NCI-H1092 (cell line): ENCODE measurements at places on chromosomes 11 and 22.

GRCh38 chr11:12042215-12042676, 33.8 kb upstream of the DKK3 start:
- no peak for DNase-seq

GRCh38 chr11:128419012-128419767, 168.2 kb downstream of the ETS1 start:
- DNase-seq, result no peak

GRCh38 chr11:130070109-130070845, 583 bp downstream of the APLP2 start:
- peak; percentile 49 for DNase-seq

DNA sequence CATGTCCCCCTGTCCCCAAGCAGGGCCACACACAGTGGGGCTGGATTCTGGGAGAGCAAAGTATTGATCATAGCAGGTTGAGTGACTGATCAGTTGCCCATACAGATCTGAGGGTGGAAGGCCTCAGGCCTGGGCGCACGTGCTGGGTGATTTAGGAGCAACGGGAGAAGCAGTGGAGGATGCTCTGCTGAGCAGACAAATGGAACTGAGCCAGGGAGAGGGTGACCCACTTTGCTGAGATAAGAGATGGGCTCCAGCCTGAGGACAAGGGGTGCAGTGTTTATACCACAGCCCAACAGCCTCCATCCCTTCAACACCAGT, 15.0 kb downstream of the GNAZ start:
- DNase-seq, result no peak

DNA sequence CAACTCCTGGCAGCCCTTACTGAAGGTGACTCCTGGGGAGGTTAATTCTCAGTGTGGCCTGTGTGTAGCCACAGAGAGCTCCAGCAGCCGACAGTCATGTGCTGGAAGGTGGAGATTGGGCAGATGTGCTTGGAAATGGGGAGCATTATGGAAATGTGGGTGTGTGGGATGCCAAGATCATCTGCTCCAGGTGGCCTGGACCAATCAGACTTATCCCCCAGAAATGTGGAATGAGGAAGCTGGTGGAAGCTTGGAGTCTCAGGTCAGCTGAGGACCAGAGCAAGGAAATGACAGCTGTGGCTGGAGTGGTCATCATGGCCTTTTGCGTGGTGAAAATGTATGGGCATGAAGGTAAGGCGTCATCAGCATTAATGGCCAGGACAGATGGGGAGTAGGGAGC, 234.0 kb downstream of the MIAT start:
- DNase-seq, result no peak

GRCh38 chr11:45448561-45448960, 162.4 kb upstream of the SYT13 start:
- DNase-seq, result no peak

DNA sequence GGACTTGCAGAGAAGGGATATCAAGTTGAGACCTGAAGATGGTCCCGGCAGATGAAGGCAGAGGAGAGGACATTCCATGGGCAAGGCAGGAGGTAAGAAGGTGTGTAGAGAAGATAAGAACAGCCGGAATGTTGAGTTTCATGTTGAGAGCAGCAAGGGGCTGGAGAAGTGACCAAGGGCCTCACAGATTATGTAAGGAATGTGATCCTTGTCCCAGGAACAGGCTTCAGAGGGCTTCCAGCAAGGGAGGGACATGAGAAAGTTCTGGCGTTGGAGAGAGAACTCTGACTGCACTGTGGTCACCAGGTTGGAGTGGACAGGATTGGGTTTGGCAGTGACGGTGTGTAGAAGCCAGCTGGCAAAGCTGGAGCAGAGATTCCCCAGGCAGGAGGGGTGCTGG, 27.6 kb upstream of the PPFIA1 start:
- DNase-seq, result no peak

- DNase-seq, result no peak
Observed at GRCh38 chr11:73241300-73241699, 23.2 kb downstream of the P2RY2 start.

DNA sequence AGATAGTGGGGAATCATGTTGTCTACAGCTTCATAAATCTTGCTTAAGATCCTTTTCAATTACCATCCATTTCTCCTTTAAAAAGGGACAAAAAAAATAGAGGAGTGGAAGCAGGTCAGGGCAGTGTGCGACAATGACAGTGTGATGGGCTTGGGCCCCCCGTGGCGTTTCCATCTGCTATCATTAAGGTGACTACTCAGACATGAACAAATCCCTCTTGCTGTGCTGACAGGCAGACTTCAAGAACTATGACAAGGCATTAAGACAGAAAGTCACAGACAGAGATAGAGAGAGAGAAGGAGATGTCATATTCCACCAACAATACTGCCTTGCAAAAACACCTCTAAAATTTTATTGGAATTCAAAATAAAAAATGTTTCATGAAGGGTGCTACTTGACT, 263.2 kb downstream of the DCDC1 start:
- DNase-seq, result no peak

- no peak for DNase-seq
Observed at GRCh38 chr22:27306771-27307170, 494.8 kb downstream of the MN1 start.

DNA sequence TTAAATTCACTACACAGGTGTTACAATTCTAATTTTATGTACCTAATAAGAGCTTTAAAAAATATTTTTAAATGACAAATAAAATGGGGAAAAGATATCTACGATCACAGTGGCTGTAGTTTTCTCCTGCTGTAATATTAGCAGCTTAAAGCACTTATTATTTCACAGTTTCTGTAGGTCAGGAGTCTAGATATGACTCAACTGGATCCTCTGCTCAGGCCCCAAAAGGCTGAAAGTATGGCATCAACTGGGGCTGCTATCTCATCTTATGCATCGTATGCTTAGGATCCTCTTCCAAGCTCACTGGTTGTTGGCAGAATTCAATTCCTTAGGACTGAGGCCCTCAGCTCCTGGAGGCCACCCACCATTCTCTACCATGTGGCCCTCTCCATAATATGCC, 12.8 kb downstream of the FBXO3 start:
- DNase-seq, result no peak

DNA sequence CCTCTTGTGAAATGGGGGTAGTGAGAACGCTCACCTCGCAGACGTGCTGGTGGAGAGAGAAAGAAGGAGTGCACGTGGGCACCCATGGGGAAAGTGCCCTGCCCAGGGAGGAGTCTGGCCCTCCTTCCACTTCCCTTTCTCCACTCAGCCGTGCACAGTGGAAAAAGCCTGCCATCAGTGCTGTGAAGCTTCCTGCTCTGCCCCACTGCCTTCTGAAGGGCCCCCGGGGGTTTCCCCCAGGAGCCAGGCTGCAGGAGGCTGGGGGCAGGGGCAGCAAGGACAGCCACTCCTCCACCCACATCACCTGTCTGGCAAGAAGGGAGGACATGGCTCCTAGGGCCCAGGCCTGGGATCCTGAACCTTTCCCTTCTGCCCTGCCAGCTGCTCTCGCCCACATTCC, 7.6 kb downstream of the TP53I11 start:
- DNase-seq, result peak; percentile 61
